ENCODE measurements at places on chromosomes 13 and 19.

GRCh38 chr13:33144358-33144784, 128.1 kb downstream of the KL start:
- DNase-seq: no peak

DNA sequence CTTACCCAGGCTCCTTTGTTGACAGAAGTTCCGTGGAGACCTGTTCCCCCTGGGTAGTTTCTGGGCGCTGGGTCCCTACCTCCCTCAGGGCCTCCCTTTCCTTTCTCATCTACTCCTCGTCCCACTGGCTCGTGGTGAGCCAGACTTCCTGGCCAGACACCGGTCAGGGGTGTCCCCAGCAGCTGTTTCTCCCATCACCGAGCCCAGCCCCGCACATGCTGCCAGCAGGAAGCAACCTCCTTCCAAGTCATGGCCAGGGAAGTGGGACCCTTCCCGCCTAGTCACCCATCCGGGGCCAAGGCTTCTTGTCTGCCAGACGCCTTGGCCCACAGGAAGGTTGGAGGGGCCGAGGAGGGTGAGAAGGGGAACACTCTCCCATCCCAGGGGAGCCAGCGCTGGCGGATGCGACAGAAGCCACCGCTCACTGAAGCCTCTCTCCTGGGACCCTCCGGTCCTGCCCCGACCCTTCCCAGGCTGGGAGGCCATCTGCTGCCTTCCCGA, 5.7 kb downstream of the PAK4 start:
- no peak for DNase-seq

- DNase-seq: no peak
Measured at GRCh38 chr13:111217641-111218040, 102.5 kb downstream of the ARHGEF7 start.

GRCh38 chr19:13012690-13013608, 17.7 kb downstream of the NFIX start:
- no peak for DNase-seq

GRCh38 chr19:28847468-28847867, 365.5 kb downstream of the UQCRFS1 start:
- DNase-seq: no peak

DNA sequence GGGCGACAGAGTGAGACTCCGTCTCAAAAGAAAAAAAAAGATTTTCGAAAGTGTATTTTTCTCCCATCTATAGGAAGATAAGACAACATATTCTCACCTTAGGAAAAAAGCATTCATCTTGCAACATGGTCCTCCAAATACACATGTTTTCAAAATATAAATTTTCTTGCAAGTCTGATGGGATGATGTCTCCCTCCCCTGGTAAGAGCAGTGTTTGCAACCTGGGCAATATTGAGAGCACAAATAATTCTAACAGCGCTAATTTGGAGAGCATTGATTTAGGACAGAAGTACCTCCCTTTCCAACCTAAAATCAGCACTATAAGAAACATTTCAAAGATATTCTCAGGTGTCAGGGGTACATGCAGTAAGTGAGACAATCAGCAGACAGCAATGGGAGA, 61.0 kb upstream of the SHISA2 start:
- DNase-seq: no peak

- DNase-seq: no peak
Measured at GRCh38 chr13:21733475-21734263, 62.8 kb downstream of the FGF9 start.

DNA sequence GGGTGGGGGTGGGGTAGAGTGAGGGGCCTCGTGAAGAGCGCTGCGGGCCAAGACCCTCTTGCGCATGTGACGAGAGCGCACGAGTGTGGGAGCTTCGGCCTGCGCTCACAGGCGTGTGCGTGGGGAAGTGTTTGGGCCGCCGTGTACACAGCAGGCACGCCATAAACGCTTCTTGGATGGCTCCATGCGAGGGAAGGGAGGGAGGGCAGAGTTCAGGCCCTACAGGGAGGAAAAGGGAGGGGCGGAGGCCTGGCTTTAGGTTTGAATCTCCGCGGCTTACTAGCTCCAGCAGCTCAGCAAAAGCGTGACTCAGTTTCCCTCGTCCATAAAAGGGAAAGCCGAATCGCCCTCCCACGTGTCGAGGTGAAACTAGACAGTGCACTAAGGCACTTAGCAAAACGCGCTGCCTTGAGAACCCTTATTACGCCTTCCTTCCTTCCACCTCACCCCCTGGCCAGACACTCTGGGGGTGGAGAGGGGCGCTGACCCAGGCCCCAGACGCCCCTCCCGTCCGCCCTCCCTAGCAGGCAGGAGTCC, 12.5 kb downstream of the GADD45B start:
- no peak for DNase-seq

GRCh38 chr13:73809561-73809960, 324.6 kb downstream of the KLF12 start:
- no peak for DNase-seq

DNA sequence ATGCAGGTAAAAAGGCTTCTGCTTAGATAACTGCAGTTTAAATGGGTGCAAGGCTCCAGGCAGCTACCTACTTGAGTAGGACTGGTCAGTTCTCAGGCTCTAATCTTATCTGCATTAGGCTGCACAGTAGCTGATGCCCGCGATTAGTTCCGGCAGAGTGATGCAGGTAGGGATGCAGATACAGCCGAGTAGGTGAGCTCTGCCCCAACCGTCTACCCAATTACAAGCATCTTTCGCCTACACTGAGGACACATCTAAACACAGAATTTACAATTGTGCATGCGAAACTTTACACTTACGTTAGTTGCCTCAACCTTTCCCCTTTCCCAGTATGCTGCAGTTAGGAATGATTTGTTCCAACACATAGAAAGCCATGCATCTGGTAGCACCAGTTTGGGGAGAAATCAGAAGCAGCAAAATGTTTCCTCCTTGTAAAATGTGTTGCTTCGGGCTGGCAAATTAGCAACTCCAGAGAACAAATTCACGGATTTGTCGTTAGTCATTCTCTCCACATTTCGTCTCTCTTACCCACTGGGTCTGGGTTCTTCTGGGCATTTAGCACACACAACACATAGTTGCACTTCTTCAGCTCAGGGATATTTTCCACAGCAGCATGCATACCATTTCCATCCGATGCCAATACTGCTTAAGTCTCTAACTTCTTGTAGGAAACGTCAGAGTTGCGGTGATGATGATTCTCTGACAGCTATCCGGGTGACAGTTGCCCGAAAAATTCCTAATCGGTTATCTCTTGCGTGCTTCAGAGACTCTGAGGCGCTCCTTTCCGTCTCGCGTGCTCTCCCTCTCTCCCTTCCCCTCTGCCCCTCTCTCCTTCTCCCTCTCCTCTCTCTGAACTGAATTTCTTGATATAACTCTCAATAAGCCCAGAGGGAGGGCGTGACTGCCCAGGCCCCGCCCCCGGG, at the start of gene PCDH9:
Gene PCDH9 (minus strand): TSS at position 856 of the 923 bp plus-strand sequence. CDS start 1,896 bp downstream, outside the sequence.
- DNase-seq: no peak
